Activated T-helper 1 cell treated with anti-CD3 and anti-CD28 coated beads, Interleukin-12 subunit alpha, Interleukin-12 subunit beta, Interleukin-2, Interleukin-4 antibody, amounts not matched to agents 30 ng/mL and 10 ng/mL and 1 ng/mL, durations not matched to agents 14 hours and 24 hours and 36 hours (primary cell): ENCODE measurements at places on chromosomes 11 and 22.

DNA sequence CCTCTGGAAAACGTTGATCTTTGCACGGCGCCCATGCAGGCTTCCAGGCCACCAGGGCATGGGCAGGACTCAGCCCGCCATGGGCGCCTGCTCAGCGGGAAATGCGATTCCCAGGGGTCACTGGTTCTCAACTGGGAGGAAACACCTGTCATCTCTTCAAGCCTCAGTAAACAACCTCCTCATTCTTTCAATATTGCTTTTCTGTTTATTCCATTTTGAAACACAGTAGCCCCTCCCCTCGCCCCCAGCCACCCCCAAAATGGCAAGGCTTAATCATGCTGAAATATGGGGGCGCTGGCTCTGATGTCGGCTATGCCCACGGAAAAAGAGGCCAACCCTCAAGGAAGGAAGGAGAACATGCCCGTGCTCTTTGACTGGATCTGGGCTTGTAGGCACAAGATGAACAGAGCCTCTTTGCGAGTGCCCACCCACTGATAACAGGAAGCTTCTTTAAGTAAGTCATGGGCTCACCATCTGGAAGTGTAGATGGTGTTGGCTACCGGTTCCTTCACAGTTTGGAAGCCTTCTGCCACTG lies 594 bp upstream of the POU2AF1 start:
- DNase-seq = no peak

GRCh38 chr11:11414996-11415395 lies 61.9 kb upstream of the CSNK2A3 start:
- DNase-seq = no peak

DNA sequence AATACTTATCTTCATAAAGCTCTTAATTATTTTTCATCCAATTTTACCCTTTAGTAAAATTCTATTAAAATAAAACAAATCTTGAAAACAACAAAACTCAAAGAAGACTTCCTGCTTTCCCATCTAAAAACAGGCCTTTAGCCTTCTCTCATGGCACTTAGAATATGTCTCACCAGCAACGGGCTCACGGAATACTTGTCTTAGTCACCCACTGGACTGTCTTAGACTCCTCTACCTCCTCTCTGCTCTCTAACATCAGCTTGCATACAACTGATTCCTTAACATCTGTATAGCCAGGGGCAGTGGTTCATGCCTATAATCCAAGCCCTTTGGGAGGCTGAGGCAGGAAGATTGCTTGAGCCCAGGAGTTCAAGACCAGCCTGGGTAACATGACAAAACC lies 13.7 kb downstream of the HPS5 start:
- DNase-seq = no peak

GRCh38 chr11:76577921-76578653 lies 92.5 kb downstream of the LRRC32 start:
- no peak for DNase-seq

DNA sequence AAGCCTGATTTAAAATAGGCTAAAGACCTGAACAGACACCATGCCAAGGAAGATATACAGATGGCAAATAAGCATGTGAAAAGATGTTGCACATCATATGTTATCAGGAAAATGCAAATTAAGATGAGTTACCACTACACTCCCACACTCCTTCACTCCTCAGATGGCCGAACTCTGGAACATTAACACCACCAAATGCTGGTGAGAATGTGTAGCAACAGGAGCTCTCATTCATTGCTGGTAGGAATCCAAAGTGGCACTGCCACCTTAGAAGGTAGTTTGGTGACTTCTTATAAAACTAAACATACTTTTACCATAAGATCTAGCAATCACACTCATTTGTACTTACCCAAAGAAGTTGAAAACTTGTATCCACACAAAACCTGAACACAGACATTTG lies 2047.3 kb downstream of the LRRC4C start:
- no peak for DNase-seq

- no peak for DNase-seq
Measured at GRCh38 chr22:50247748-50248147, 2.9 kb upstream of the TUBGCP6 start.

- no peak for DNase-seq
Measured at GRCh38 chr11:12143461-12144258, 33.3 kb downstream of the MICAL2 start.

DNA sequence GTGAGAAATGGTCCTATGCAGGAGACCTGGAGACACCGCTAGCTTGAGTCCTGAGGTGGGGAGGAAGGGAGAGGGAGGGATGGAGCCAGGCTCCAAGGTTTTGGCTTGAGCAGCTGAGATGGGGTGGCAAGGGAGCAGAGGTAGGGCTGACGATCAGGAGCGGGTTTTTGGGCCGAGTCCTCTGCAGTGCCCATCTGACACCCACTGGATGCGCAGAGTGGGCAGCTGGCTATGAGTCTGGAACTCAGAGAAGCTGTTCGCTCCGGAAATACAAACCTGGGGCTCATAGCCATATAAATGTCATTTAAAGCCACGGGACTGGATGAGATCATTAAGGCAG lies 453 bp upstream of the MAFF start:
- DNase-seq = no peak

DNA sequence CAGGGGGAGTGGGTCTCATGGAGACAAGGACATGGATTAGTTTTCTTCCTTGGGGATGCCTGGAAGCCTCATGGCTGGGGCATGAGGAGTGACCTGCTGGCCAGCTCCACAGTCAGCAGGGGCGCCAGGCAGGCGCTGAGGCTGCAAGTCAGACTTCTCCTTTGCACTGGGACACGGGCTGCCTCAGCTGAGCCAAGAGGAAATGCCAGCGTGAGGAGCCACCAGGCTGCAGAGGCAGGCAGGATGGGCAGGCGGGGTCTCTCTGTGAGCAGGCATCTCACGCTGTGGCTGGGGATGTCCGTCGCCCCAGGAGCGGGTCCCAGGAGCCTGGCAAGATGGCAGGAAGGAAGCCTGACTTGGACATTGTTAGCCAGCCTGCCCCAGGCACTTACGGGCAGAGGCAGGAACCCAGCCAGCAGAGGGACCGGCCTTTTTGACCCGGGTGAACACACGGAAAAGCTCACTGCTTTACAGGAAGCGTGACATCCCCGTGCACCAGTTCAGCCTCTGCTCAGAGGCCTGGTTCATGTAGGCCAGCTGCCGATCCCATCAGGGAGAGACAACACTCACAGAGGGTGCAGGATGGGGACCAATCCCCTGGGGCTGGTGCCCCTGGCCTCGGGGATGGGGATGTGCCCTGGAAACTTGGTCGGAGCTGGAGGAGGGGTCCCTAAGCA lies 10.2 kb downstream of the GNB1L start:
- DNase-seq = no peak
